ENCODE measurements at places on chromosomes 6 and 20.

DNA sequence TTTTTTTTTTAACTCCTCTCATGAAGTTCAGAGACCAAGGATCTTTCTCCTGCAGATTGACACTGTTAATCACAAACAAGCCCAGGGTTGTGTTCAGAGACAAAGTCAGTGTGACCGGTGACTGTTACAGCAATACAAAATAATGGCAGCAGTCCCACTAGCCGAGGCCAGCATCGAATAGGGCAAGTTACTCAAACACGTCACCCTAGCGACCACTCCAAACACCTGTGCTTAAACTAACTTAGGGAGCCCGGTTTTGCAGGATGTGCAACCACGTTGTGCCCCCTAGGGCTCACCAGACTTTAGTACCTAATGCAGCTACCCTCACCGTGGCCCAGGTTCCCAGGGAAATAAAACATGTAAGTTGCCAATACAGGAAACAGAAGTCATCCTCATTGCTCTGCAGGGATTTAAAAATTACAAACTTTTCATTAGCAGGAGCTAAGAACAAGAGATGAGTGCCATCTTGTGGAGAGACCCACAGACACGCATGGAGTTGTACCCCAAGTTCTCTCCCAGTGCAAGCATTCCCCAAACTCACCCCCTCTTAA, 38.1 kb downstream of the FAM50B start:
- DNase-seq: no peak

DNA sequence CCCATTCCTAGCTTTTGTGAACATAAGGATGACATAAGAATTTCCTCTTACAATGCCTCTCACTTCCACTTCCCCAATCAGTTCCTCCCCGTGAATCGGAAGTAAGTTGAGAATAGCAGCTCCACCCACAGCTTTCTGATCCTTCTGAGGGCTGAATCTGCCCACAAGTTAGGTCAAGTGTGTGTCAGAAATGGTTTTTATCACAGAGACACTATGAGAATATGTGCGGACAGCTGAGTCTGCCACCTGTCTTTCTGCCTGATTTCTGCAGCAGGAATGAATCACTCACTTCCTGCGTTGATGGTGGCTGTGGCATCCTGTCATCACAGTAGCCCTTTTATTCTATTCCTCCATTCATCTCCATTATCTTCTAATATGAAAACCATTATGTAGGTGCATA, 70.2 kb downstream of the RIN2 start:
- DNase-seq: no peak

GRCh38 chr6:73030257-73030656, 195.0 kb downstream of the KHDC1L start:
- no peak for DNase-seq

- DNase-seq: no peak
These were observed 139.3 kb downstream of the PDSS2 start for GRCh38 chr6:107319906-107320530.

DNA sequence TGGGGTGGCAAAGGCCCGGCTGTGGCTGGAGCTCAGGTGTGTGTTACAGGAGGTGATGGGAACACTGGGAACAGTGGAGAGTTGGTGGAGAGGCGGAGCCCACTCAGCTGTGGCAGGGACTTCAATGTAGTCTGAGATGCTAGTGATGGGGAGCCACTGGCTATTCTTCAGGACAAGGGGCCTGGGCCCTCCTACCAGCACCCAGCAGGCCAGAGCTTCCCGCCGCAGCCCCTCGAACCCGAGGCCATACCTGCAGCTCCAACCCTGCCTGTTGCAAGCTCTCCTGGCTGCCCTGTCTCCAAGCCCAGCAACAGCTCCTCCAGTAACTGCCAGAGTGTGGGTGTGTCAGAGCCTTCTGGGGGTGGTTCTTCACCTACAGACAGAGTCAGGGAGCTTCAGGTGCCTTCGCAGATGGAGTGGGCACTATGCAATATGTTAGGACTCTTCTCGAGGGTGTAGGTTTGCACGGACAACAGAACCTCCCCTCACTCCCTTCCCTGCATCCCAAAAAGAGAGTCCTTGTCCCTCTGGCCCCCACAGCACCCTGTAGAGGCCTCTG, 146.2 kb upstream of the MLN start:
- DNase-seq: no peak

- DNase-seq: no peak
These were observed 627.5 kb downstream of the PRKN start for GRCh38 chr6:162100096-162100495.

GRCh38 chr6:99189823-99190721, 159.4 kb downstream of the FAXC start:
- DNase-seq: no peak

- no peak for DNase-seq
These were observed 3.5 kb upstream of the BPI start for GRCh38 chr20:38300438-38300837.

DNA sequence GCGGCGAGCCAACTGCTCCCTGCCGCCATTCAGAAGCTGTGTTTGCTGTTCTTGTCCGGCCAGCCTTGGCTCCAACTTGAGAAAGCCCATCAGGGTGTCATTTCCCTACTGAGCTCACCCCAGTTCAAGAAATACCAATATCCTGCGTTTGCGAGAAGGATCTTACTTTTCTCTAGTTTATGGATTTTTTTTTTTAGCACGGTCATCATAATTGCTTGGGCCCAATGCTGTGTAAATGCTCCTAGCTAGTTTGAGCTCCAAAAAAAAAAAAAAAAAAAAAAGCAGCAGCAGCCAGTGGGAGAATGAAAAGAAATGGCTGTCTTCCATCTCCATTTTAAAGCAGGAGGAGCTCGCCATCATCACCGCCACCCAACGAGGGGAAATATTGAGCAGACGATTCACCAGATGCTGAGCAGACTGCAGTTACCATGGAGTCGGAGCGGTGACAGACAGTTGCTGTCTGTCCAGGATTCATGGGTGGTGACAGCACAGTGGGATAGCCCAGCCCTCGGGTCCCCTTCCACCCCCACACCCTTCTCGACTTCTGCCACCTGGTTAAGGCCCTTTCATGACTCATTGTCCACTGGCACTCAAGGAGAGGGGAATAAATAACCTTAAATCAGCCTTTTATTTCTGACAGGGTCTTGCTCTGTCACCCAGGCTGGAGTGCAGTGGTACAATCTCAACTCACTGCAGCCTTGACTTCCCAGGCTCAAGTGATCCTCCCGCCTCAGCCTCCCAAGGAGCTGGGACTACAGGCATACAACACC, 132.4 kb upstream of the SNX9 start:
- DNase-seq: no peak

GRCh38 chr6:130466748-130467061, 100.9 kb downstream of the TMEM200A start:
- no peak for DNase-seq

- no peak for DNase-seq
These were observed 158.9 kb downstream of the LY86 start for GRCh38 chr6:6747371-6747770.

DNA sequence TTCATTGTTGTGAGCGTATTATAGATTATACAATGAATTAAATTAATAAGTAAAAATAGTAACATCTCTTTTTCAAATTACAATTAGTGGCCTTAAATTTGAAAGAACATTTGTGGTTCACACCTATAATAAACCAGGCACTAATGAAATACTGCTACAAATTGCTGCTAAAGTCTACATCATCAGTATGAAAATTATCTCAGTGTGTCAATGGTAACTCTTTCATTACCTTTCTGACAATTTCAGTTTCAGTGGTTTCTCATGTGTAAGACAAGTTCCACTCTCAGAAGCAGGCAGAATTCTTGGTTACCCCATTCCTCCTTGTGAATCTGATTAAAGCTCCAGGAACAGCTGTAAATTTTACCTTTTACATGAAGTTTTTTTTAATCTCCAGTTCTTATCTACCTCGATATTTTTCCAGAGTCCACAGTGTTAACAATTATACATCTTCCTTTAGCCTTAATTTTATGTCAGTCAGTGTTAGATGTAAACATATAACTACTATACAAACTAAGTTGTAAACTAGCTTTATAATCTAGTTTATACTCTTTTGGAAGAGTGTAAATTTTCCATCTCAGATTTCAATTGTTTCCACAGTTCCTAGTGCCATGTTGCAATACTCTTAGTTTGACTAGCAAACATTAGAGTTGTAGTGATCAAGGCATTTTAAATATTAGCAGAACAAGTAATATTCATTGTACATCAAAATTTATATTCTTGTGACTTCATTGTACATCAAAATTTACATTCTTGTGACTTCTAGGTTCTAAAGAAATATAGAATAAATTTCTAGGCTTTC, 1038.4 kb downstream of the EPHA7 start:
- no peak for DNase-seq

GRCh38 chr20:25247518-25247955, 348 bp upstream of the PYGB start:
- DNase-seq: no peak

- DNase-seq: no peak
These were observed 267.9 kb upstream of the PLN start for GRCh38 chr6:118280210-118280609.

DNA sequence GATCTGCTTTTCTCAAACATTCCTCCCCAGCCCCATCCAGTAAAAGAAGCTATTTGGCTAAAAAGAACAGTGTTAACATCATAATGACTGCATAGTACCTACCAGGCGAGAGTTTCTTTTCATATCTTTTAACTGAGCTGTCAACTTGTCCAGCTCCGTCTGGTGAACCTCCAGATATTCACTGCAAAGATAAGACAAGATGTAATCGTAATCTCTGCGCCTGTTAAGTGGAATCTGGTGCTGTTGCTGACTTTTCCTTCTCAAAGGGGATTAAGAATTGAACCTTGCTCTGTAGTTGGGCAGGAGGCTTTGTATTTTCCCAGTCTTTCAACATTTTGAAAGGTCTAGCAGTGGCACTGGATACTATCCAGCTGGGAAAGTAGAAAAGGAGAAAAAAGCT, 63.0 kb downstream of the RIPOR2 start:
- DNase-seq: peak; percentile 26

DNA sequence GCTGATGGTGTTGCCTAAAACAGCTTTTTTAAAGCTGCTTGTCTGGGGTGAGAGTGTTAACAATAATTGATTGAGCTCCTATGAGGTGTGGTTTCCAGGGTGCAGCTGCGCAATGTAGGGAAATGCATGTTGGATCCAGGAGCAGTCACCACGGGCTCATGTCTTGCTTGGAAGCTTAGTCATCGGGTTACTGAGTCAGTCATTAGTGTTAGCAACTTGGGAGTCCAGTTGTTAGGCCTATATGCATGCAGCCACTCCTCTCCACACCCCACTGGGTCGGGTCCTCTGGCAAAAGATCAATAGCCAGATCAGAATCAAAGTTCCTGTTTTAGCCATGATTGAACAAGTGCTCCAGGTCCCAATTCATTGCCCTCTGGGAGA, 271.7 kb upstream of the CHD6 start:
- DNase-seq: no peak

GRCh38 chr20:38165089-38165965, at the start of gene TGM2:
Gene TGM2 (minus strand): TSS chr20:38165270. CDS start chr20:38165198, 72 bp downstream.
- DNase-seq: peak; percentile 92

GRCh38 chr20:58223358-58223941, 5.0 kb downstream of the ANKRD60 start:
- DNase-seq: no peak

DNA sequence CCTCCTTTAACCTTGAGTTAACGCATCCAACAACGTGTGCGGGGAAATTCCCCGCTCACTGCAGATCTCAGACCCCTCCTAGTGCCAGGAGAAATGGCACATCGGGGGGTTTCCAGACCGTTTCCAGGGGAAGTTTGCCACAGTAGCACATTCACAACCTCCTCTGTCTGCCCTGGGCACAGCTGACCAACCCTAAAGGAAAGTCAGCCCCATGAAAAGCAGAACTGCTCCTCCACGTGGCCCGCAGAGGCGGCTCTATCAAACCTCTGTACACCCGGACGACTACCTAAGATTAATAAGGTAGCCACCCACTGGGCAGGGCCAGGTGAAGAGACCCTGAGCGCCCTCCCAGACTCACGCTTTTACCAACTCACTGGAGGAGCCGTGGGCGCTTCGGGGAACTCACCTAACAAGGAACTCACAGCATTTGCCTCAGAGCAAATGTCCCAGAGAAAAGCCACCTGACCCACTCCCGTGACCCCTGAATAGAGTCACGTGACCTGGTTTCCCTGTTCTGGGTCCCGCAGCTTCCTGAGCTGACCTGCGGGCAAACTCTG, 93.1 kb downstream of the PRND start:
- no peak for DNase-seq

GRCh38 chr6:3195695-3196497, 31.6 kb downstream of the TUBB2B start:
- DNase-seq: peak; percentile 63

- DNase-seq: peak; percentile 32
These were observed 5.2 kb downstream of the SYNGAP1 start for GRCh38 chr6:33424855-33425667.

GRCh38 chr20:60895363-60896079, 356.5 kb upstream of the CDH4 start:
- no peak for DNase-seq

DNA sequence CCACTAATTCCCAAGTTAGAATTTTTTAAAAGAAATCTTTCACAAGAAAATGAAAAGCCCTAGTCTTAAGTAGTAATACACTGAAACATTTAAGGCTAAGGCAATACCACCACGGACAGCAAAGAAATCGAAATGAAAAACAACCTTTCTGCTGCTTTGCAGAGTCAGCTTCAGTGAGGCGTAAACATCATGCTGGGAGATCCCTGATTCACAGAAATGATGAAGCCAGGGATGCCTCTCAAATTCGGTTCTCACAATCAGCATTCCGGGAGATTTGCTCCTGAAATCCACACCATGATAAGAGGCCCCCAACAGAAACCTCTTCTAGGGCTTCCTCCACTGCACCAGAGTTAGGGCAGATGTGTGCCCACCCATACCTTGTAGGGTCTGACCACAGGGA, 18.6 kb downstream of the RRBP1 start:
- no peak for DNase-seq

- DNase-seq: no peak
These were observed 452.7 kb upstream of the ADGRB3 start for GRCh38 chr6:68182386-68182785.

DNA sequence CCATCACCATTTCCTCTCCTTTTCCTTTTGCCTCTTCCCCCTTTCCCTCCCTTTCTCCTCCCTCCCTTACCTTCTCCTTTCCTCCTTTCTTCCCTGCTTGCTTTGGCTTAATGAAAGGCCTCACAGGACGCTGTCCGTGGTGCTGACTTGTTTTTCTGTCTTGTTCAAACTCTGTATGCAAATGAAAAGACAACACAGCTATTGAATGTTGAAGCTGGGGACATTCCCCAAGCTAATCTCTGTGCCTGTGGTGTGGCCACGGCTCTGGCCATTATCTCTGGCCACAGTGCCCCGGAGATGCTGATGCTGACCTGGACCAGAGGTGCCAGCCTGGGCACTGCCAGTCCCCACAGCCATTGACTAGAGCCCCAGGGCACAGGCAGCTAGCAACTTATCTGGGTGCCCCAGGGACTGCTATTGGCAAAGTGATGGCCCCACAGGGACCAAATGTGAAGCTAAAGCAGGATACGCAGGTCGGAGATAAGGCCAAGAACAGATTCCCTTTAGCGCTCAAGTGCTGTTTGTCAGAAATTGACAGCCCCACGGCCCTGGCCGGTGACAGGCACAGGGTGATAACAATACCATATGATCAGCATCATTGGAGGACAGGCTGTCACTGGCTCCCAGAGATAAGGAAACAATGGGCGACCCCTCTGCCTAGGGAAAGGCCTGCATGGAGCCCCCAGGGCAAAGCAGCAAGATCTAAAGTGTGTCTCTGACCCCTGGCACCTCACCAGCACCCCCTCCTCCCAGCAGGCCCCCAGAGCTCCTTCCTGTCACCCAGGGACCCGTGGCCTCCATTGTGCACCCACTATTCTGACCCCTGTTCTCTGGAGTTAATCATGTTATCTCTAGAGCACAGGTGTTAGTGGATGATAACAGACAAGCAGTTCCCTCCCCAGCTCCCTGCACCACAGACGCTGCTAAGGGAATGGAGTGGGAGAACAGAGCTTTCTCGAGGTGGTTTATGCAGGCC, 31.6 kb upstream of the SLC32A1 start:
- DNase-seq: peak; percentile 73

Data from SK-N-SH (cell line).